ENCODE measurements at places on chromosomes 6 and 20.

DNA sequence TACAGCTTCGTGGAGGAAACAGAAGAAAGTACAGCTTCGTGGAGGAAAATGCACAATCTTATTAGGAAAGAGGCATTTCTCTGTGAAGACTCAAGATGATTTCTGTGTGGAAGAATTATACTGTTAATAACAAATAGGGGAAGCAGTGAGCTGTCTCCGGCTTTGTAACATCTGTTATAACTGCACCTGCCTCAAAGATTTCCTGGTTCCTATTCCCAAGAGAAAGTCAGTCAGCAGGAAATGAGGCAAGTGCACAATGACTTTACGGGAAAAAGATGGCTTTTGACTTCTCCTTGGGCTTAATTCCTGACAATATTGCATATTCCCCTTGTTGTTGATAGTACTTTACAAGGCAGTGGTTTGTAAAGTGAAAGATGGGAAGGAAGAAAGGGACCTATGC, 538.5 kb downstream of the BMP2 start:
- no peak for DNase-seq

- no peak for DNase-seq
Measured at GRCh38 chr6:36735110-36736071, 37.8 kb downstream of the RAB44 start.

DNA sequence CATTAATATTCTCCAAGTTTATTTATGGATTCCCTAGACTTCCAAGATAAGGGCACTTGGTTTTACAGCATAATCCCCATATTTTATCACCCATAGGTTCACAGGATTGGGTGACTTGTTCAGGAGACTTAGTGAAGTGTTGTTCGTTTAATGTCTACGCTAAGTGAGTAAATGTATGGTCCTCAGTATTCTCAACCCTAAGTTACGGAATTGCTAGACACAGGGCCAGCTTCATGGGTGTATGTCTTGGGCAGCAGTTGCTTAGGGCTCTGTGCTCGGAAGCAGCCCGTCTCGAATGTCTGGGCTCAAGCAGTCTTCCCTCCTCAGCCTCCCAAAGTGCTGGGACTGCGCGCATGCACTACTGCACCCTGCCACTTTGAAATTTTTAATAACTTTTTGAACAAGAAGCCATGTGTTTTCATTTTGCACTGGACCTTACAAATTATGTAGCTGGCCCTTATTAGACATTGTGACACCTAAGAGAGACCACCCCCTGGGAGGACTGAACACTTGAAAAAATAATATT, 91.5 kb upstream of the ZNF217 start:
- DNase-seq = no peak

DNA sequence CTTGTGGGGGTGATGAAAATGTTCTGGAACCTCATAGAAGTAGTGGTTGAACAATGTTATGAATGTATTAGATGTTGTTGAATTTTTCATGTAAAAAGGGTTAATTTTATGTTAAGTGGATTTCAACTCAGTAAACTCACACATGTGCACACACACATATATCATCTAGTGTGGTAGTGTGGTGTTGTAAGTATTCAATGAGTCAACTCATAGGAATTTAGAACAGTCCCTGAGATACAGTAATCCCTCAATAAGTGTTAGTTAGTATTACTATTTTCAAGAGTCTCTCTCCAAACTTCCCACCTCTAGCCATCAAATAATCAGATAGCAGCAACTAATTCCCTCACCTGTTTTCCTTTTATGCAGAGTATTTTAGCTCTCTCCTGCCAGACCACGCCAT, 563.1 kb upstream of the JARID2 start:
- no peak for DNase-seq

DNA sequence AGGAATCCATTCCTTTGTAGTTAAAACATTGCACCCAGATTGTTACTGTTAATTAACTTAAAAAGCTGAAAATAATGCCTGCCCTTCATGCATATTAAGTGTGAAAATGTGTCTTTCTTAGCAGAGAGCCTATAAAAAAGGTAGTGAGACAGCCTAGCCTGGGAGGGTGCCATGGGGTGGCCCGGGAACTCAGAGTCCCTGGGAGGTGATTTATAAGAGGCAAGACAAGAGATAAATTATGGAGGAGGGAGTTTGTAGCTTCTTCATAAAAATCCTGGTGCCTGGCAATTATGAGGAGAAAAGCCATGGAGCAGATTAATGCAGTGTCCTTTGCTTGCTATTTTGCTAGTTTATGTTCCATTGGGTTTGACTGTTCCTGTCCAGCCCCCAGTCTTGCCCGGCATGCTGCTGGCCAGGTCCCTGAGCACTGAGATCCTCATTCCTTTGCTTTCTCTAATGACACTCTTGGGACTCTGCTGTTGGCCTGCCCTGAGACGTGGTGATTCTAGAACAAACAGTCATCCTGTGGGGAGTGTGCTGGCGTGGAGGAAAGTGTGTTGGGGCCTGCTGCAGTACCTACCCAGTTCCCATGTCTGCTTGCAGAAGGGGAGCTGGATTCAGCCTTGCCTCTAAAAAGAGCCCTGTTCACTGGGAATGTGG, 4.2 kb downstream of the MLN start:
- no peak for DNase-seq

DNA sequence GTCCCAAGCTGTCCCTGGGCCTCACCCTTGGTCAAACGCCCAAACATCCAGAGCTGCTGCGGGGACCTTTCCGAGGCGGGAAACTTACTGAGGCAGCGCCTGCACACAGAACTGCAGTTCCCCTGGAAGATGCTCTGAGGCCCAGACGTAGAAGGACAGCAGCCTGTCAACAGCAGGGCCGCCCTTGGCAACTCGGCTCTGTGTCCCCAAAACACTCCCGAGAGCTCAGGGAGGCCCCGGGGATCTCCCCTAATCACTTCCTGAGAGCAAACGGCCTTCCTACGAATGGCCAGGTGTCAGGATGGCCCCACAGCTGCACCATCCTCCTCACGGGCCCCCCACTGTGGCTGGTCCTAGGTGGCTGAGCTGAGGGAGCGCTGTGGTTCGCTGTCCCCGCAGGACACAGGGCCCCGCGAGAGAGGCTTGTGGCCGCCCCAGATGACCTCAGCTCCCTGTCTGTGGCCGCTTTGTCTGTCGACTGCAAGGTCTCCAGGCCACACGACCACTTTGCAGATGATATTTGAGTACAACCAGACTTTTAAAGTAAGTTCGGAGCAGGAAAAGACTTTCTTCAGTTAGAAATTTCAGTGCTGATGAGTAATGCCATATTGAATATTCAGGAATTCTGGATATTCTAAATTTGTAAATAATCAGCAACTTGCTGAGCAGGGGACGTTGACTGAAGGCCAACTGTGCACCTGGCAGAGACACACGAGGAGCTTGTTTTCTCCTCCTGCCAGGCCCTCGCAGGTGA, 46.0 kb downstream of the DLL1 start:
- DNase-seq = peak; percentile 82

- DNase-seq = no peak
Measured at GRCh38 chr20:51500311-51500710, 42.2 kb downstream of the NFATC2 start.

DNA sequence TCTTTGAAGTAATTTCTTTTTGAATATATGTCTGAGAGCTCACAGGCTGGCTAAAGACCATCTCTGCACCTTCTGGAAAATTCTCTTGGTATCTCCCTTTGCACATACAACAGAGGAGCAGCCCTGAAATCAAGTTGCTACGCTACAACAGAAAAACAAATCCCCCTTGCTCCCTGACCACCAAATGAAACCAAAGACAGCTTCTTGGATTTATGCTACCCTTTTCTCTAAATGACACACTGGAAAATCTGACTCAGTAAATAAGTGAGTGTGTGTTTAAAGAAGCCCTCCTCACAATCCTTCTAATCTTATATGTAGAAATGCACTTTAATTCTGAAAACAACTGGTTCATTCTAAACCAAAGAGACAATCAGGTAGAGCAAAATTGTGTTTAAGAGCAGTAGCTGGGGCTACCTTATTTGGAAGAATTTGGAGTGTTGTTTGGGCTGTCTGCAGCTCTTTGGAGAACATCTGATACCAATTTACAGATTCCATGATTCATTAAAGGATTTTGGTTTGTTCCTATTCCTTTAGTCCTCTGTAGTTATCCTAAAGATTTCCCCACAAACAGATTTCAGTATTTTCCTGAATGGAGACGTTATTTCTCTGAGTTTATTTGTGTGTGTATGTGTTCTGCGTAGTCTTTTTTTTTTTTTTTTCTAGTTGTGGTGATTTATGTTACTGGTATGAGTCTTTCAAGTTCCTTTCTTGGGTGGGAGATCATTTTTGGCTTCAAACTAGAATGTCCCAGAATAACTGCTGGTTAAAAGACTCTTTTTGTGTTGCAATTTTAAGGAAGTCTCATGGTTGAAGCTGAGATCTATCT, 36.4 kb upstream of the UTRN start:
- DNase-seq = no peak

- no peak for DNase-seq
Measured at GRCh38 chr6:3334555-3334954, 75.8 kb downstream of the PSMG4 start.

All from H7 (cell line).